Aortic smooth muscle cell (primary cell): ENCODE measurements at places on chromosomes 12 and 14. TPM values are rescaled to one million over a fixed set of nuclear protein-coding genes. Genes with fewer than 3 reads are reported as not detected.

RNU4-1 gene
- total RNA-seq, result under 0.01 TPM in 1 of 2 replicates, not detected in the other

TARBP2 gene
- 42.2 and 47.0 TPM in 2 replicates for total RNA-seq

TMTC1 gene
- 27.0 and 101 TPM in 2 replicates for total RNA-seq

VIPAS39 gene
- total RNA-seq, result 24.2 and 27.5 TPM in 2 replicates

PPM1H gene
- 1.7 and 3.0 TPM in 2 replicates for total RNA-seq

TROAP gene
- total RNA-seq, result 9.5 and 10.6 TPM in 2 replicates

CLEC2A gene
- not detected in 2 replicates for total RNA-seq

GNPTAB gene
- total RNA-seq, result 29.7 and 30.4 TPM in 2 replicates

YLPM1 gene
- 23.8 and 33.7 TPM in 2 replicates for total RNA-seq

KCNH5 gene
- under 0.01 TPM in 1 of 2 replicates, not detected in the other for total RNA-seq

CEBPE gene
- not detected in 2 replicates for total RNA-seq

CISTR gene
- not detected in 2 replicates for total RNA-seq

RDH16 gene
- 0.06 and 0.13 TPM in 2 replicates for total RNA-seq

IL22 gene
- not detected in 2 replicates for total RNA-seq

TXNDC16 gene
- total RNA-seq, result 5.7 and 11.4 TPM in 2 replicates

PHC1 gene
- total RNA-seq, result 9.6 and 14.7 TPM in 2 replicates

SCN8A gene
- 0.26 and 0.44 TPM in 2 replicates for total RNA-seq

A2M gene
- 6.1 and 6.7 TPM in 2 replicates for total RNA-seq

FGF6 gene
- total RNA-seq, result not detected in 2 replicates

SLC39A2 gene
- total RNA-seq, result not detected in 2 replicates

PTPRR gene
- total RNA-seq, result 0.53 and 1.5 TPM in 2 replicates

TBC1D30 gene
- total RNA-seq, result 0.53 and 0.62 TPM in 2 replicates

SNRPF gene
- total RNA-seq, result 16.1 and 17.3 TPM in 2 replicates

LMNTD1 gene
- 0.26 TPM in 1 of 2 replicates, not detected in the other for total RNA-seq

PLCZ1 gene
- 0.06 and 0.13 TPM in 2 replicates for total RNA-seq

TTC9 gene
- 5.3 and 7.9 TPM in 2 replicates for total RNA-seq

CAPS2 gene
- 11.9 and 15.9 TPM in 2 replicates for total RNA-seq

LPAR5 gene
- total RNA-seq, result not detected in 2 replicates

TAS2R46 gene
- total RNA-seq, result 1.1 and 2.8 TPM in 2 replicates

L3HYPDH gene
- 30.6 and 35.4 TPM in 2 replicates for total RNA-seq

DLGAP5 gene
- 24.3 and 30.8 TPM in 2 replicates for total RNA-seq

SLC17A8 gene
- total RNA-seq, result not detected in 2 replicates

STRN3 gene
- total RNA-seq, result 68.4 and 78.6 TPM in 2 replicates

GPR33 gene
- total RNA-seq, result not detected in 2 replicates

RTL1 gene
- not detected in 2 replicates for total RNA-seq

TBX3 gene
- 0.66 and 1.1 TPM in 2 replicates for total RNA-seq

KLRC4 gene
- not detected in 2 replicates for total RNA-seq

AKT1 gene
- 214 and 250 TPM in 2 replicates for total RNA-seq

LTB4R2 gene
- total RNA-seq, result 2.0 and 2.6 TPM in 2 replicates

BDKRB2 gene
- total RNA-seq, result 0.75 and 6.5 TPM in 2 replicates

TMCC3 gene
- 0.50 and 0.92 TPM in 2 replicates for total RNA-seq

ASPG gene
- not detected in 2 replicates for total RNA-seq
